ENCODE measurements at places on chromosomes 6 and 20. TPM values are rescaled to one million over a fixed set of nuclear protein-coding genes. Genes with fewer than 3 reads are reported as not detected.
A peak's percentile ranks its signal among the peaks of the same experiment; 100 is the strongest.

DNA sequence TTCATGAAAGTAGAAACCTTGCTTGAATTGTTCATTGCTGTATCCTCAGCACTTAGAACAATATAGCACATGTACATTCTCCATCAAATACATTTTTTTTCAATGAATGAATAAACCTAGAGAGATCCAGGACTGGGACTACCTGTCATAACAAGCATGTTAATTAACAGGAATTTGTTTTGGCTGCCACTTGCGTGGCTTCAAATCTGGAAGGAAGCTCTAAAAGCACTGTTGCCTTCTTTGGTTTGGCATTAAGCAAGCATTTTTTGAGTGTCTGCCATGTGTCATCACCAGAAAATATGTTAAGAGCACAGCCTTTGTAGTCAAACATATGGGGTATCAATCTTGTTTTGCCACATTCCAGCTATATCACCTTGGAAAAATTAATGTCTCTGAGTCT, 131.9 kb upstream of the BACH2 start:
- no peaks in the 10 kb centered on the region for H3K27me3 ChIP-seq
- H3K27ac ChIP-seq, result no peak overlapping the region
- H3K4me3 ChIP-seq, result no peak overlapping the region
- no peak for DNase-seq
- no peaks in the 10 kb centered on the region for H3K36me3 ChIP-seq

- no peaks in the 10 kb centered on the region for H3K36me3 ChIP-seq
- no peak overlapping the region for H3K4me3 ChIP-seq
- DNase-seq, result no peak
- no peaks in the 10 kb centered on the region for H3K27me3 ChIP-seq
- no peaks in the 10 kb centered on the region for H3K4me1 ChIP-seq
- H3K27ac ChIP-seq, result no peak overlapping the region
These were observed 319.1 kb upstream of the QKI start for GRCh38 chr6:163095401-163095800.

DNA sequence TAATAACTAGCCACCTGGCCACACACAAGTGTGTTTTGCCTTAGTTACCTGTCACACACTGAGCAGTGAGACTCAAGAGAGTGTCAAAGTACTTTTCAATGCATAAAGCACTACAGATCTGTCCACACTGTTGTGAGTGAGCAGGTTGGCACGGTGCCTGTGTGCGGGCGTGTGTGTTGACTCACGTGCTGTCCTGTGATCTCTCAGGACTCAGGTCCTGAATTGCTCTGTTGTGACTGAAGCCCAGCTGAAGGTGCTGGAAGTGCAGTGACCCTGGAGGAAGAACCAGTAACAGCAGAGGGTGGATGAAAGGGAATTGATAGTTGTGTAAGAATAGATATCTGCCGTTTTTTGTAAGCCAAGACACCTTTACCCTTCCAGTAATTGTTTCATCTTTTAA, 18.3 kb downstream of the SLC16A10 start:
- H3K27ac ChIP-seq, result no peak overlapping the region
- no peaks in the 10 kb centered on the region for H3K4me1 ChIP-seq
- H3K4me3 ChIP-seq, result no peak overlapping the region

DNA sequence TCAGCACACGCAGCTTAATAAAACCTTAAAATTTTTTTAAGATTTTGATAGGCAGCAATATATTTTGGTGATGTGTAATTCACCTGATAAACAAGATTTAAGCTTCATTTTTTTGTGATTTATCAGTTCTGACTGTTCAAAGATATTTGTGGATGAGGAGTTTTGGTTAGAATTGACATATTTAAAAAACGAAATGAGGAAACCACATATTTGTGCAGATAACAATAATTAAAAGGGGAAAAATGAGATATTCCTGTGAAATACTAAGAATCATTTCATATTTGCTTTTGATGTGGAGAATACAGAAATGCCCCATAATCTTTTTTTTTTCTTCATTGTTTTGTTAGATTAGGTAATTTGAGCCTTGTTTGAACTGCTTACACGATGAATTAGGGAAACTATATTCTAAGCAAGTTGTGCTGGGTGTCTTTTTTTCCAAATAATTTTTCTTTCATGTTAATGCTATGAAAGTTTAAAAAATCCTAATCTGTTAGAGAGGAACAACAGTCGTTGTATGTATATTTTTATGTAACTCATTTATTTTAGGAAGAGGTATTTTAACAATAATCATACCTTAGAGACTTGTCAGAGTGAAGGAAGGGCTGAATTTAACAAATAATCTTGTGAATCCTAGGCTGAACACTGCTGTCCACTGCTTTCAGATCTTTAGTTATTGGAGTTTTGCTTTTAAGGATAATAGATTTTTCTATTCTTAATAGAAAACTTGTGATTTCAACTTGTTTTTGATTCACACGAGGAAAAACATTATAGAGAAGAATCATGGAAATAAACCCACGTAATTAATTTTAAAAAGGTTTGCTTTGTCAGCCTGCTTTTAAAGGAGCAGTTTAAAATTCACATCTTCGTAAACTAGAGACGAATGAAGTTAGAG, 4.0 kb downstream of the ARID1B start:
- no peaks in the 10 kb centered on the region for H3K27me3 ChIP-seq
- DNase-seq, result no peak
- H3K36me3 ChIP-seq, result no peaks in the 10 kb centered on the region
- H3K4me1 ChIP-seq, result peaks cover 4% of the 10 kb centered on the region
- H3K27ac ChIP-seq, result peak overlapping the region; percentile 99

DNA sequence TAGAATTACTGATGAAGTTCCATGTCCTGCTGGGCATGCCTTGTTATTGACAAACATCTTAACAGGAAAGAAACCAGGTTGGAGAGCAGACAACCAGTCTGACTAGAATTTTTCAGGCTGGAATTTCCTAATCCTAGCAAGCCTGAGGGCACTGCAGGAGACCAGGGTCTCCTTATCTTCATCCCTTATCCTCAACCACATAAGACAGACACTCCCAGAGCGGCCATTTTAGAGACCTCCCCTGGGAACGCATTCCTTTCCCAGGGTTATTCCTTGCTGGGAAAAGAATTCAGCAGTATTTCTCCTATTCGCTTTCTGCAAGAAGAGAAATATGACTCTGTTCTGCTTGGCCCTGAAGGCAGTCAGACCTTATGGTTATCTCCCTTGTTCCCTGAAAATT, 803.7 kb downstream of the GRIK2 start:
- H3K4me3 ChIP-seq, result no peak overlapping the region
- no peaks in the 10 kb centered on the region for H3K27me3 ChIP-seq
- no peak overlapping the region for H3K27ac ChIP-seq

DNA sequence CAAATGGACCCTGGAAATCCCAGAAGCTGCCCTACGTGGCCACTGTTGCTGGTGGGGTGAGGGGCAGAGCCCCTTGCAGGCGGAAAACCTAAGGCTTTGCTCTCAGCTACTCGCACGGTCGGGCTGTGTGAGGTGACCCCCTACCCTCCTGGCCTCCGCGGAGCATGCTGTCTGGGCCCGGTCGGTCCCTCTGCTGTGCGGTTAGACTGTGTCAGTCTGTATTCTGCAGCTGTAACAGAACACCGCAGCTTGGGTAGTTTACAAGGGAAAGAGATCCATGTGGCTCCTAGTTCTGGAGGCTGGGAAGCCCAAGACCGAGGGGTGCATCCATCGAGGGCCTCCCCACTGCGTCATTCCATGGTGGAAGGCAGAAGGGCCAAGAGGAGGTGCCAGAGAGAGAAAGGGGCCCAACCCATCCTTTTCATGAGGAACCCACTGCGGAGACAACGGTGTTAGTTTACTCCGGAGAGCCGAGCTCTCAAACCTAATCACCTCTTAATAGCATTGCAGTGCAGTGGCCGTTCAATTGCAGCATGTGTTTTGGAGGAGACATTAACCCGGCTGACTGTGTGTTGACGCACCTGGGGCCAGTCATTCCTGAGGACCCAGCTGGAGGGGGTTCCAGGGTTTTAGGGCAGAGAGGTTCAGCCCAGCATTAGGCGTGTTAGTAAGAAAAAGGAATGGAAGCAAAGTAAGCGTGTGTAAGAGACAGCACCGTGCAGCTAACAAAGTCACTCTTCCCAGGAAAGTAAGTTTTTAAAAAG, 18.3 kb downstream of the COL9A3 start:
- no peaks in the 10 kb centered on the region for H3K27me3 ChIP-seq
- H3K27ac ChIP-seq, result no peak overlapping the region
- H3K36me3 ChIP-seq, result no peaks in the 10 kb centered on the region
- DNase-seq, result no peak
- H3K4me3 ChIP-seq, result no peak overlapping the region

- no peaks in the 10 kb centered on the region for H3K36me3 ChIP-seq
- no peak for DNase-seq
- H3K4me3 ChIP-seq, result no peak overlapping the region
- H3K27me3 ChIP-seq, result no peaks in the 10 kb centered on the region
- no peak overlapping the region for H3K27ac ChIP-seq
- no peaks in the 10 kb centered on the region for H3K4me1 ChIP-seq
These were observed 12.0 kb downstream of the CD83 start for GRCh38 chr6:14129575-14129974.

DNA sequence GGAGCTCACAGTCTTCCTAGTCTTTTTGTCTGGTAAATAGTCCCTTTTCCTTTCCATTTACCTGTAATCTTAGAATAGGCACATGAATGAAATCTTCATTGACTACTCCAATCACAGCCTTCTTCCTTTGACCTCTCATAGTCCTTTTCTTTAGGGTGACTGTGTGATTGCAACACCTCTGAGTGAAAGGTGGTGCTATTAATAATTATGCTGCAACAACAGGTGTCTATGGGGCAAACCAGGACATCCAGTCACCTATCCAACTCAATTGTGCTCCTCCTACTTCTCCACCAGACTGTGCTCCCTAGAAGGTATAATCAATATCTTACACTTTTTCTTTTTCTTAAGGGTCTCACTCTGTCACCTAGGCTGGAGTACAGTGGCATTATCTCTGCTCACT, 29.4 kb downstream of the RIPOR2 start:
- H3K27me3 ChIP-seq, result no peaks in the 10 kb centered on the region
- H3K27ac ChIP-seq, result no peak overlapping the region
- H3K4me1 ChIP-seq, result peaks cover 5% of the 10 kb centered on the region

DNA sequence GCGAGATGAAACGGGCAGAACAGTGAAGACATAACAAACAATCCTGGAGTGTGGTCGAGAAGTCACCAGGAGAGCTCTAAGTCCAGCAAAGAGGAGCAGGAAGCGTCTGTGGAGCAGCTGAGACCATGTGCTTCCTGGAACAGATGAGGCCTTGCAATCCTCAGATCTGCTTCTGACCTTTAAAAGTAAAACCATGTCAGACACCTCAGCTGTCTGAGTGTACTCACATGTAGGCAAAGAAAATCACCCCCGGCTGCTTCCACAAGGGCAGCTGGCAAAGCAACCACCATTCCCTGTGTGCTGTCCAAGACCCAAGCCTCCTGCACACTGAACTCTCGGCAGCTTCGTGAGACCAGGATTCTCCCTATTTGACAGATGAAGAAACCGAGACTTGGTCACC, 76.6 kb downstream of the EDN3 start:
- no peak overlapping the region for H3K27ac ChIP-seq
- H3K36me3 ChIP-seq, result no peaks in the 10 kb centered on the region
- H3K4me1 ChIP-seq, result peaks cover 7% of the 10 kb centered on the region
- DNase-seq, result no peak
- no peak overlapping the region for H3K4me3 ChIP-seq

DNA sequence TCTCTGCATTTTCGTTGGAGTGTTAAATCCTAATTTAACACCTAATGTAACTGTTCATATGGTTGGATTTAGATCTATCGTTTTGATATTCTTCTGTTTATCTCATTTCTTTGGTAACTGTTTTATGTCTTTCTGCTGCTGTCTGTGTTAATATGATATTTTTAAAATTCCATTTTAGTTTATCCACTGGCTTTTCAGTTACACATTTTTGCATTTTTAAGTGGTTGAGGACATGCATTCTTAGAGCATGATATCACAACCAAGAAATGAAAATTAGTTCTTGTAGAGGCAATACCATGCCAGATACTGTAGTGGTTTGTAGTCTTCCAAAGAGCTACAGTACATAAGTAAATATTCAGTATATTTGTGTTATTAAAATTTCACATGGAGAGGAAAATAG, 58.6 kb downstream of the LIN28B start:
- H3K4me1 ChIP-seq, result no peaks in the 10 kb centered on the region
- no peaks in the 10 kb centered on the region for H3K27me3 ChIP-seq
- no peak overlapping the region for H3K27ac ChIP-seq
- no peaks in the 10 kb centered on the region for H3K36me3 ChIP-seq
- no peak for DNase-seq

- no peaks in the 10 kb centered on the region for H3K4me1 ChIP-seq
- no peak for DNase-seq
- no peaks in the 10 kb centered on the region for H3K27me3 ChIP-seq
- no peaks in the 10 kb centered on the region for H3K36me3 ChIP-seq
These were observed 147.3 kb downstream of the TTLL2 start for GRCh38 chr6:167472148-167472547.

DNA sequence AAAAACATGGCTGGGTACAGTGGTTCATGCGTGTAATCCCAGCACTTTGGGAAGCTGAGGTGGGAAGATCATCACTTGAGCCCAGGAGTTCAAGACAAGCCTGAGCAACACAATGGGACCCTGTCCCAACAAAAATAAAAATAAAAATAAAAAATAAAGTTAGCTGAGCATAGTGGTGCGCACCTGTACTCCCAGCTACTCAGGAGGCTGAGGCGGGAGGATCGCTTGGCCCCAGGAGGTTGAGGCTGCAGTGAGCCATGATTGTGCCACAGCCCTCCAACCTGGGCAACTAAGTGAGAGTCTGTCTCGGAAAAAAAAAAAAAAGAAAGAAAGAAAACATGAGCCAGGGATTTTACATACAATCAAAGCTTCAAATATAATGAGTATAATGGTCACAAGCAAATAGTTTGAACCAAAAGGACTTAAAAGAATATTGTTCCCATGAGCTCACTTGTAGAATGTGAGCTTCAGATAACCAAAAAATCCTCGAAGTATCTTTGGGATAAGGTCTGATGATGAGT, 31.1 kb downstream of the RANBP9 start:
- no peak for DNase-seq
- H3K4me1 ChIP-seq, result peaks cover 6% of the 10 kb centered on the region
- no peak overlapping the region for H3K4me3 ChIP-seq
- peaks cover 14% of the 10 kb centered on the region for H3K36me3 ChIP-seq

GRCh38 chr6:84774157-84774984, 10.0 kb upstream of the TBX18 start:
- H3K27me3 ChIP-seq, result peaks cover 50% of the 10 kb centered on the region
- DNase-seq, result no peak
- H3K36me3 ChIP-seq, result no peaks in the 10 kb centered on the region
- H3K4me1 ChIP-seq, result peaks cover 20% of the 10 kb centered on the region
- peak overlapping the region; percentile 42 for H3K4me3 ChIP-seq
- H3K27ac ChIP-seq, result no peak overlapping the region

- peak overlapping the region; percentile 96 for H3K27ac ChIP-seq
- no peaks in the 10 kb centered on the region for H3K36me3 ChIP-seq
- H3K4me3 ChIP-seq, result no peak overlapping the region
- peaks cover 54% of the 10 kb centered on the region for H3K4me1 ChIP-seq
- no peak for DNase-seq
These were observed 2.2 kb downstream of the ADISSP start for GRCh38 chr20:3765171-3765882.

GRCh38 chr6:129606664-129607063, 103.3 kb downstream of the ARHGAP18 start:
- no peaks in the 10 kb centered on the region for H3K4me1 ChIP-seq
- no peak overlapping the region for H3K27ac ChIP-seq
- H3K27me3 ChIP-seq, result no peaks in the 10 kb centered on the region
- H3K36me3 ChIP-seq, result no peaks in the 10 kb centered on the region

- H3K27ac ChIP-seq, result no peak overlapping the region
- no peak overlapping the region for H3K4me3 ChIP-seq
- no peaks in the 10 kb centered on the region for H3K27me3 ChIP-seq
- no peak for DNase-seq
- no peaks in the 10 kb centered on the region for H3K36me3 ChIP-seq
- peaks cover 30% of the 10 kb centered on the region for H3K4me1 ChIP-seq
These were observed 40.9 kb upstream of the ZBP1 start for GRCh38 chr20:57660922-57661745.

The PEX7 gene
- 5.4 TPM for total RNA-seq

The GHRH gene
- total RNA-seq, result not detected

The RIMS1 gene
- total RNA-seq, result 0.53 TPM

The CTSZ gene
- 89.3 TPM for total RNA-seq

The PPT2 gene
- 133 TPM for total RNA-seq

The NOTCH4 gene
- 4.7 TPM for total RNA-seq
